ENCODE measurements at places on chromosomes 12 and 14.

- no peak for DNase-seq
These were observed 61.7 kb upstream of the VRK1 start for GRCh38 chr14:96735526-96735925.

DNA sequence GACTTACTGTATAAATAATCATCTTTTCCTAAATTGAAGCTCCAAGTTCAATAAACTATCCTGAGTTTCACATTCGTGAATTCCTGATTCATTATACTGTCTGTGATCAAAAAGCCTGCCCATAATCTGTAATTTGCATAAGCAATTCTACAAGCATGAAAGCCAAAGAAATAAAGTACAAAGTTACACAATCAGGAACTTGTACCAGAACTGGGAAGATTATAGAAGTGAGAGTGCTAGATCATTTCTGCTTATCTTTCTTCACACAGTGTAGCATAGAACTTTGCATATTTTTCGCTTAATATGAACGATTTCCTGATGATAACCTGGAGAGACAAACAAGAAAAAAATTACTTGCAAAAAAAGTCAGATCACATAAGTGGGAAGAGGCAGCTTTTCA is 308.2 kb downstream of the C12orf50 start:
- DNase-seq: no peak

GRCh38 chr12:49347311-49348193 is 864 bp downstream of the DNAJC22 start:
- peak; percentile 83 for DNase-seq

GRCh38 chr12:56720731-56721151 is 4.4 kb downstream of the NACA start:
- DNase-seq: no peak

GRCh38 chr12:107325075-107325608 is 231.8 kb upstream of the CRY1 start:
- no peak for DNase-seq

DNA sequence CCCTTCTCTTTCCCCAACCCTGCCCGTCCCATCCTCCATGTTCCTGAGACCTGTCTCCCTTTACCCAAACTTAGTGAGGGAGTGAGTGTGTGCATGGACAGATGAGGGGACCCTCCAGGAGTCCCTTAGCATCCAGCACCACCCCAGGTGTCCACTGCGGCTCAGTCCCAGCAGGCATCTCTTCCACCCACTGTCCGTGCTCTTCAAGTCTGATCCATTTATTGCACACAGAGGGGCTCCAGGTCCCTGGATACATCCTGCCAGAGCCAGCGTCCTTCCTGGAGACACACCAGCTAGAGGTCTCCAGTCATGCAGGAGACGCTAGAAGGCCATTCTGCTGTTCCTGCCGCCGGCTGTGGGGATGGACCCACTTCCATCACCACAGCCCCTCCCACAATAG is 239.2 kb downstream of the ADGRD1 start:
- no peak for DNase-seq

- DNase-seq: no peak
These were observed 16.5 kb downstream of the KRT85 start for GRCh38 chr12:52350786-52351185.

- no peak for DNase-seq
These were observed 51.8 kb downstream of the SAV1 start for GRCh38 chr14:50616275-50616674.

DNA sequence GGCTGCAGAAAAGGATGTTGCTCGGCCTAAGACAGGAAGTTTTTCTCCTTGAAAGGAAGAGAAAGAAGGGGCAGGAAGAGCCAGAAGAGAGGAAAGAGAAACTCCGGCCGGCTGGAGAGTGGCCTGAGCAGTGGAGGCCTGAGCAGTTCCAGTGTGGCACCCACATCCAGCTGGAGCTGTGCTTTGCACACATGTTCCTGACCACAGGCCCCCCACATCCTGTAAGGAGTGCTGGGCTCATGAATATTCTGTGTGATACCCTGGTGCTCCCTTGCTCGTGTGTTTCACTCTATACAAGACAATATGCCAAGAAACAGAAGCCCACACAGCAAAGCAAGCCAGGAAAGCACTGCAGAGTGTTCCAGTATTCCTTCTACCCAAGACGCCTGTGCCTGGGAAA is 27.1 kb downstream of the POLE start:
- no peak for DNase-seq

- DNase-seq: peak; percentile 39
These were observed 214.2 kb upstream of the KRR1 start for GRCh38 chr12:75725521-75726111.

- no peak for DNase-seq
These were observed 63.2 kb downstream of the FBXO33 start for GRCh38 chr14:39369029-39369428.

GRCh38 chr14:78588906-78589305 is 418.7 kb downstream of the NRXN3 start:
- DNase-seq: no peak

GRCh38 chr12:20474443-20474842 is 106.1 kb downstream of the PDE3A start:
- DNase-seq: no peak

DNA sequence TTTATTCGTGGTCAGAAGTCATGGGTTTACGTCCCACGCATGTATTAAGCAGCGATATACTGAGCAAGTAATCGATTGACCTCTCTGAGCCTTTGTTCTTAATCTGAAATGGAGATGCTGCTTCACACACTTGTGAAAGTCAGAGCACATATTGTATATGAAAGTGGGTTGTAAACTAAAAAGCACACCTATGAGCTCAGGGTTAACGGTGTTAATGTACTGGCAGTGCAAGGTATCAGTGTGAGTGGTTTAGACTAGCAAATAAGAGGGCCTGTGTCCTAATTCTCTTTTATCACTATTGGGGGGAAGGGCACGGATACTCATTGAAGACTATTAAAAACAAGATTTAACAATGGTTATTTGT is 676 bp downstream of the MRPL42 start:
- no peak for DNase-seq

DNA sequence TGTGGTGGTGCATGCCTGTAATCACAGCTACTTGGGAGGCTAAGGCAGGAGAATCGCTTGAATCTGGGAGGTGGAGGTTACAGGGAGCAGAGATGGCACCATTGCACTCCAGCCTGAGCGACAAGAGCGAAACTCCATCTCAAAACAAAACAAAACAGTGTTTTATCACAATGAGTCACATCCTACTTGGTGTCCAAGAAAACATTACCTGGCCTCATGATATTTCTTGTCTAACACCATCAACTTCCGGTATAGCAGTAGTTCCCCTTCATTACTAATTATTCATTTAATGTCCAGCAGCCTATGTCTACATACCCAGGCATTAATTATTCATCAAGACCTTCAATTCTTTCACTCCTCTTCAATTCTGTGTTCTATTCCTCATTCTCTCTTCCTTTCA is 115.5 kb downstream of the CCDC59 start:
- no peak for DNase-seq

DNA sequence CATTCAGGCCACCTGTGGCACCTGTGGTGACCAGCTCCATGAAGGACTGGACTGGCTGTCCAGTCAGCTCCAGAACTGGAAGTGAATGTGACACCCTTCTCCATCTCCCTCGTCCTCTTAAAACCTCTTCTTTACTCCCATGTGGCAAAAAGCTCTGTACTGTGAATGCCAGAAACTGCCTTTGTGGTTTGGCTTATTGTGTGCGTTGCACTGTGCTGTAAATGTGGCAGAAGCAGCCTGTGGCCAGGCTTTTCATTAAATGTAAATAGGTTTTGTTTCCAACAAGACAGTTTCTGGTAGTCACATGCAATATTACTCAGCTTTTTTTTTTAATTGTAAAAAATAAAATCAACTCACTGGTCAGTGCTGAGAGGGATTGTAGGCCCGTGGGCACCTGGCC is 453.7 kb downstream of the ATP23 start:
- DNase-seq: no peak

- no peak for DNase-seq
These were observed 320.2 kb upstream of the SFSWAP start for GRCh38 chr12:131390412-131391334.

DNA sequence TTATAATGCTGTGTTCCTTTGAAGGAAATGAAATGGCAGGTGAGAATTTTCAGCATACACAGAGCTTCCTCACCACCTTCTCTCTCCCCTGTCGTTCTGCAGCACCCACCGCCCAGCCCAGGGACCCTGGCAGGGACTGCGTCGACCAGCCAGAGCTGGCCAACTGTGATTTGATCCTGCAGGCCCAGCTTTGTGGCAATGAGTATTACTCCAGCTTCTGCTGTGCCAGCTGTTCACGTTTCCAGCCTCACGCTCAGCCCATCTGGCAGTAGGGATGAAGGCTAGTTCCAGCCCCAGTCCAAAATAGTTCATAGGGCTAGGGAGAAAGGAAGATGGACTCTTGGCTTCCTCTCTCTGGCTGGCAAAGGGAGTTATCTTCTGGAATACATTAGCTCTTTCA is 35.1 kb downstream of the PAPLN start:
- no peak for DNase-seq
